ENCODE measurements at places on chromosomes 12 and 14.

DNA sequence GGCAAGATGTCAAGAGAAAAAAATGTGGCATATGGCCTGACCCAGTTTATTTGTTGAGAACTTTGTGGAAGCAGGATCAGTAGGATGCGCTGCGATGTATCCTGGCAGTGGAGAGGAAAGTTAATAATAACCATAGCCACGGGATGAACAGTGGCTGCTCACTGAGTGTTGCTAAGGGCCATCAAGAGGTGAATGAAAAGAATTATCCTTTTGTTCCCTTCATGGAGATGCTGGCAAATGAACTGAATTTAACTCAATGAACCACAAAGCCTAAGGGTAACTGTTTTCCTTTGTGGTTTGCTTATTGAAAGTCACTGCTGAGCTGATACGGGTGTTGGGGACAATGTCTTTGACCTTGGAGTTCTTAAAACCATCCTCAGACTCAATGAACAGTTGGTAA is 476.5 kb downstream of the APAF1 start:
- DNase-seq = no peak

GRCh38 chr14:103382376-103382775 is 2.8 kb upstream of the MARK3 start:
- DNase-seq = no peak

GRCh38 chr12:57543581-57543980 is 3.4 kb downstream of the DCTN2 start:
- no peak for DNase-seq

- DNase-seq = peak; percentile 54
Observed at GRCh38 chr12:14473707-14474287, 93.9 kb downstream of the PLBD1 start.

DNA sequence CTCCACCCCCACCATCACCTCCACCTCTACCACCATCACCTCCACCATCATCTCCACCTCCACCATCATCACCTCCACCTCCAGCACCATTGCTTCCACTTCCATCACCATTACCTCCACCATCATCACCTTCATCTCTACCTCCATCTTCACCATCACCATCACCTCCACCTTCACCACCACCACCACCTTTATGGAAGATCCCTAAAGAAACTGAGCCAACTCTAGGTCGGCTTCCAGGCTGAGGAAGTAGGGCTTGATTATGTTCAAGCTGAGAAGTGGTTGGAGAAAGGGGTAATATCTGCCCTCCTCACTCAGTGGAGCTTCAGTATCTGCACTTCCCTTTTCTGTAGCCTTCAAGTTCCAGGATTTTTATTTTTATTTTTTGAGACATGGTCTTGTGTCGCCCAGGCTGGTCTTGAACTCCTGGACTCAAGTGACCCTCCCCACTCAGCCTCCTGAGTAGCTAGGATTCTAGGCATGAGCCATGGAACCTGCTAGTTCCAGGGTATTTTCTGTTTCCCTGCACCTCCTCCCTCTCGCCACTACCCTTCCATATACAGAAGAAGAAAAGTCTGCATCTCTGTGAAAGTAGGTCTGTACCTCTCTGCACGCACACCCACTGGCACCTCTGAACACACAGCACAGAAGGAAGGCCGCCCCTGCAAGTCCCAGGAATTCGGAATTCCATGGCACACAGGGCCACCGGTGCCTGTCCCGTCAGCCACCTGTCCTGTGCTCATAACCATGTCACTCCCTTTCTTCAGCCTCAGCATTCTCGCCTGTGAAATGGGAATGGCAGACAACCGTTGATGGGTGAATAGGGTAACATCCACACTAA is 5.9 kb downstream of the ZBTB42 start:
- no peak for DNase-seq

DNA sequence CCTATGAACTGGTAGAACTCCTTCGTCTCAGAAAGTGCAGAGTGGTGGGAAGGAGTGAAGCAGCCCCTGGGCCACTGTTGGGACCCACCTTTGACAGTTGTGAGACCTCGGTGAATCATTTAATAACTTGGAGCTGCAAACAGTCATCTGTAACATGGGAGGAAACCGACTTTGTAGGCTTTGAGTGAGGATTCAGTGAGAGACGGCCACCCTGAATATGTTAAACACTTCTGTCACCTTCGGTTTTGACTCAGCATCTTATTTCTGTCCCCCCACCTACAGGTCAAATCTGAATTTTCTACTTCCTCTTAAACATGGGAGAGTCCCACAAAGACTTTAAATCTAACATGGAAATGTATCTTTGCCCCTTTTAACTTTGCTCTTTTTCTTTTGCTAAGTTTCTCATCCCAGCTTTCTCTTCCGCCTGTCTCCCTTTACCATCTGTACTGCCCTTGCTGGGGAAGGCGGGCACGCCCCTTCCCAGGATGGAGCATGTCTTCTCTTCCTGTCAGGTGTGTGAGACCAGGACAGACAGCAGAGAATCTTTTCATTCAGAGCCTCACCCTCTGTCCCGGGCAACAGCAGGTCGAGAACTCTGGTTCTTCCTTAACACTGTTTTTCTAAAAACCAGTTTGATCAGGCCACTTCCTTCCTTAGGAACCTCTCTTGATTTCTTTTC is 37.1 kb downstream of the ZC3H14 start:
- no peak for DNase-seq

DNA sequence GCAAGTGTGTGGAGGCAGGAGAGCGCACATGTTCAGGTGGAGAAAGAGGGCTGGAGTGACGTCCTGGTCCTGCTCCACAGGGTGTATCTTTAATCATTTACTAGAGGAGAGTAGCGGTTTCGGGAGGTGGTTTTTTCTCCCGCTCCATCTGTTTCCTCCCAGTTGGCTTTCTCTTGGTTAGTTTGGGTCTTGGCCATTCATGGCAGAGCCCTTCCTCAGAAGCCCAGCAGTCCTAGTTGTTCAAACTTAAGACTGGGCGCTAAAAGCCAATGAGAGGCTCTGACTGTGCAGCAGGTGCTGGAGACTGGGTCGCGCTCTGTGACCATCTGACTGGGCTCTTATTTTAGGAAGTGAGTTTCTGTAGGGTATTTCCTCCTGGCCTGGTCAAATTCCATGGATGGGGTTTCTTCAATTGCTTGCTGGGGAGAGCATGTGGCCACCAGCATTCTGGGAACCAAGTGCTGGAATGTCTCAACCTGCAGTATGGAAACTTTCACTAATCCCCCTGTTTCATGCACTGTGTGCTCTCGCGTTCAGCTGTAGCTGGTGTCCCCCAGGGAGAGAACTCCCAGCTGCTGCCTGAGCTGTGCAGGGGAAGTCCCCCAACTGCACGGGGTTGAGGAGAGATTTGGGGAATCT is 27.4 kb upstream of the TSPAN9 start:
- no peak for DNase-seq

GRCh38 chr12:80196419-80196818 is 97.1 kb downstream of the OTOGL start:
- DNase-seq = no peak

DNA sequence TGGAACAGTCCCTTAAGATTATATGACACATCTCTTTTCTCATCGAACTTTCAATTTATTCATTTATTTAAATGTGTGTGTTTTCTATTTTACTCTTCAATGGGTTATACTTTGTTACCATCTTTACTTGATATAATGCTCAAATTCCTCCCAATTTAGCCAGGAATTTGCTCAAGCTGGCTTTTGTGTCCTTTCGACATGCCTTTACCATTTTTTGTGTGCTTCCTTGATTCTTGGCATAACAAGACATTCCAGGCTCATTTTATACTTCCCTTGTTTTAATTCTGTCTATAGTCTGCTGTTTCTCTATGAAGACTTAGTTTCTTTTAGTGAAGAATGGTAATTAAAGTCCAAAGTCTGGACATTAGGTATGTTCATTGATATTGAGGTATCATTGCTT is 315.8 kb downstream of the AEBP2 start:
- DNase-seq = no peak

DNA sequence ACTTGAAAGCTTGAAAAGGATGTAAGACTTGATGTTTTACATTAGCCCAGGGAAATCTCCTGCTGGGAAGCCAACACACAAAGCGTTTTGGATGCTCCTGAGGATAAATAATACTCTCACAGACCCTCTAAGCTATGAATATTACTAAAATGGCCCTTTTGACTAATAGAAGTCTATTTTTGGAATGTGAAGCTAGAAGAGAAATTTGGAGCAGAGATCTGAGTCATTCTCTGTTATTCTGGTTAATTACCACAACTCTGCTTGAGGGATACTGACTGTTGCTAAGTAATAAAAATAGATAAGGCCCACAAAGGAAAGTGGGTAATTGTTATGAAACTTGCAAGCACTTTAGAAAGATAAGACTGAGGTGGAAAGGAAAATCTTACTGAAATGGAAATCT is 346.2 kb upstream of the STXBP6 start:
- DNase-seq = no peak

GRCh38 chr12:50517421-50518048 is 12.8 kb downstream of the DIP2B start:
- peak; percentile 54 for DNase-seq

- peak; percentile 81 for DNase-seq
Observed at GRCh38 chr12:95118138-95118787, 44.8 kb upstream of the NR2C1 start.

DNA sequence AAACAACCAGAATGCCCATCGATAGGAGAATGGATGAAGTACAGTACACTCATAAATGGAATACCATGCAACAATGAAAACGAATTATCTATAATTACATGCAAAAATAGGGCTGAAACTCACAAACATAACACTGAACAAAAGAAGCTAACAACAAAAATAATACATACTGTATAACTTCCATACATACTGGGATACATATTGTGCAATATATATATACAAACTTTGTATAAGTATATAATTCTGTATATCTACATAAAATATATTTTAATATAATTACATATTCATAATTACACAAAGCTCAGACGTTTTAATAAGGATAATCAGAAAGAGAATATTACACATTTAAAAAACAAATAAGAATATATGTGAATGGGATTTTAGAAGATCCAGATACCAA is 90.2 kb downstream of the CDK17 start:
- no peak for DNase-seq

DNA sequence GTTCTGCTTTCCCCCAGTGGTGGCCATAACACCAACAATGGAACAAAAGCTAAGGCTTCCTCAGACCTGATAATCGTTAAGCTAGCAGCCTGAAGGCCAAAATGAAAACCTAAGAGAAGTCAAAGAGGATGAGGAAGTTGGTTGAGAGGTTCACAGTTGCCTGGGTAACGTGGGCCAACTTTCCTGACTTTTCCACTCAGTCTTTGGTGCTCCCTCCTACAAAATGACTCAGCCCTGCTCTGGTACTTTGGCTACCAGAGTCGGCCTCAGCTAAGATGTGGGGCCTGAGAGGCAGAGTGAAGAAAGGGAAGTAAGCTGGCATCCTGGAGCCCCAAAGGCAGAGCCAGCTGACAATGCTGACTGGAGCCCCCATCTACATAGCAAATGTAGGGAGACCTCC is 14.9 kb upstream of the FKBP11 start:
- DNase-seq = no peak

DNA sequence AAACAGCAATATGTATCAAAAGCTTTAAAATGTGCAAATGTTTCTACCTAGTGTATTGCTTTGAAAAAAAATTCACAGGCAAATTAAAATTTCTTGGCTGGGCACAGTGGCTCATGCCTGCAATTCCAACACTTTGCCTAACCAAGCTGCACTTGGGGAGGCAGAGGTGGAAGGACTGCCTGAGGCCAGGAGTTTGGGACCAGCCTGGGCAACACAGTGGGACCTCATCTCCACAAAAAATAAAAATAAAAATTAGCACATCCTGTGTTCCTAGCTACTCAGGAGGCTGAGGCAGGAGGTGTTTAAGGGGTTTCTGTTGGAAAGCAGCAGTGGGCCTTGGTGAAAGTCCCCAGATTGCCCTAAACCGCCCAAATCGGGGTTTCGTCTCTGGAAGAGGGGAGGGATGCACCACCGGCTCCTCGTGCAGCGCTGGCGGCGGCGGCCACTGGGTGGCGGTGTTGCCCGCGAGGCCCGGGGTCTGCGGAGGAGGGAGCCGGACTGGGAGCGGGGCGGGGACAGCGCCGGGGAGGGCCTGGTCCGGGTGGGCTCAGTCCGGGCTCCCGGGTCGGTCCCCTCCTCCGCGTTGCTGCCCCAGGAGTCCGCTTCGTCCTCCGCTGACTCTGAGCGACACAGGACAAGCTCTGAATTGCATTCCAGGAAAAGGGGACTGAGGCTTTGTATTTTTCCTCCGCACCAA is 265.6 kb downstream of the AACS start:
- peak; percentile 34 for DNase-seq

GRCh38 chr14:68246074-68246785 is 426.7 kb downstream of the RAD51B start:
- DNase-seq = peak; percentile 32

GRCh38 chr12:40157336-40157735 is 51.5 kb upstream of the SLC2A13 start:
- DNase-seq = no peak

DNA sequence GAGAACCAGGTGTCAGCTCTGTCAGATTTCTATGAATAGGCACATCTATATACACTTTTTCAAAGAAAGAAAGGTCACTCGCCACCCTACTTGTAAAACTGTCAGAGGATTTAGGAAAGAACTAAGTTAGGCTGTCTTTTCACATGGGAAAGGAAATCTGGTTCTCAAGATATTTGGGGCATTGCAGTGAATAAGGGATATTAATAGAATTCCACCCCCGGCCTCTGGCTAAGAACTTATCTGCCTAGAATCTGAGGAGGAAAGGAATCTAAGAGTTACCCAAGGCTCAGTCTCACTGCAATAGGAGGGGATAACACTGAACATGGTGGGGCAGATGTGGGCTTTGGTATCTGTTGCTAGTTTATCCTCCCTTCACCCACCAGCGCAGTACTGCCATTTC is 677.6 kb downstream of the NRXN3 start:
- no peak for DNase-seq

DNA sequence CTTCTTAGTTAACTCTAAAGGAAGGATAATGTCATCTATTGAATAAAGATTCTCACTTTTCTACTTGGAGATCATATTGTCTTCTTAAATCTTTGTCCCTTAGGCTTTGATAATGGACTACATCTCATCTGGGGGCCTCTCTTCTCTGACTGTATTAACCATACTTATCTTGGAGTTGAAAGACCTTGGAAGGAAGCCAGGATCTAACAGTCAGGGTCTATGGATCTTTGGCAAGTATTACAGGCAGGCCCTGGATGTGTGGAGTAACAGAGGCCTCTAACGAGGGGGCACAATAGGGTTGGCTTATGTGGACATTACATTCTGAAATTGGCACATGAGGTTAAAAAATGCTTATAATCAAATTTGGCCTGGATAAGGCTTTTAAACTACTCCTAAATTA is 513.8 kb downstream of the NRXN3 start:
- no peak for DNase-seq
